ENCODE measurements at places on chromosomes 2 and 18. TPM values are rescaled to one million over a fixed set of nuclear protein-coding genes. Genes with fewer than 3 reads are reported as not detected.

NR4A2 gene
- 13.2 TPM for total RNA-seq

GRCh38 chr2:43759195-43759594 is 14.6 kb upstream of the DYNC2LI1 start:
- no peak overlapping the region for H3K4me3 ChIP-seq
- H3K36me3 ChIP-seq: no peaks in the 10 kb centered on the region
- DNase-seq: no peak
- no peaks in the 10 kb centered on the region for H3K4me1 ChIP-seq
- no peak overlapping the region for H3K27ac ChIP-seq

RAB6C gene
- total RNA-seq: not detected

DNA sequence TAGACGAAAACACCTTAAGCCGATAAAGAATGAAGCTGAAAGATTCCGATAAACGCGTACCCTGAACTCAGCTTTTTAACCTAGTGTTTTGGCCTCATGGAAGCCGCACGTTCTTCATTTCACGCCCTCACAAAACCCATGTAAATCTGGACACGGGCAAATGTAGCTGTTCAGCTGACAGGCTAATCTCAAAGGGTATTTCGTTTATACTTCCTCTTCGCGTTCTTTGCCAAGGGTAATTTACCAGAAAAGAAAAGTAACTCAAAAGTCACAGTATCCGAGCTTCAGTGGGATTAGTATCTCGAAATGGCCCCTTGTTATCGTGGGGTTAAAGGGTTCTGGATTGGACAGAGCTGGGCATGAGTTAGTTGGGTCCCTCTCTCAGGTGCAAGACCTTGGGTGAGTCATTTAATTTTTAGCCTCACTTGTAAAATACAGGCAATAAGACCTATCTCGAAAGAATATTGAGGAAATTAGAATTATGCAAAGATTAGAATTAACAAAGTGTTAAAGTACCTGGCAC is 22.0 kb upstream of the STPG4 start:
- H3K27ac ChIP-seq: peak overlapping the region; percentile 99
- H3K4me1 ChIP-seq: peaks cover 42% of the 10 kb centered on the region
- H3K4me3 ChIP-seq: peak overlapping the region; percentile 95
- H3K36me3 ChIP-seq: peaks cover 23% of the 10 kb centered on the region

HOXD3 gene
- not detected for total RNA-seq

DNA sequence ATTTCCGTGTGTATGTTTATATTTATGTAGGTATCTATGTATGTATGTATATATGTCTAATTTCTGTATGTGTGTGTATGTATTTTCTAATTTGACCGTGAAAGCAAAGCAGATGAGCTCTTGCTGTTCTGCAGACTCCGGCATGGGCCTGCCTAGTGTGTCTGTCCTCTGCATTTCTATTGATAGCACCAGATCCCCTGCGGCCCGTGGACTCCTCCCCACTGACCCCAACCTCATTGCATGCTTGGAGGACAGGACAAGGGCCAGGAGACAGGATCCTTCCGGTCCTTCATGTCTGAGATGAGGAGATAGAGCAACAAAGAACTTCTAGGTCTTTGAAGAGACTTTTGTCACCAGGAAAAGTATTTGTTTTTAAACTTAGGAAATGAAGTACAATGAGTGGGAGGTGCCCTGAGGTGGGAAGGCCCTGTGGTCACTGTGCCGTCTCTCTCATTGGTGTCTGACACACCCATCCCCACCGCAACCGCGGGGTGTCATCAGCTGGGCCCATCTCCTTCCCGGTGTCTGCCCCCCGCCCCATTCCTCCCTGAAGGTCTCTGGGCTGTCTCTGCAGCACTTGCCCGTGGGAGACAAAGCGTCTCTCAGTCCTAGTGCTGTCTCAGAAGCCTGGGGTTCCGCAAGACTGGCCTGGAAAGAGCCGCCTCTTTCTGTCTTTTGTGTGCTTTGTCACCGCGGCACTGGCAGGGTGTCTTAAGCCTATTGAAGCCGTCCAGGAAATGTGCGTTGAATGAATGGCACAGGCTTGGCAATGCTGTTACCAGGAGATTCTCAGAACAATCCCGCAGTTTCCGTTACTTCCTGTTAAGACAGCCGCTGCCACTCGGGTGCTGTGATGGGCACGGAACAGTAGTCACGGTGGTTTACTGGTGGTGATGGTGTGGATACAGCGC is 216.4 kb downstream of the AGAP1 start:
- H3K4me1 ChIP-seq: no peaks in the 10 kb centered on the region
- H3K27ac ChIP-seq: no peak overlapping the region
- DNase-seq: no peak
- H3K36me3 ChIP-seq: no peaks in the 10 kb centered on the region
- no peak overlapping the region for H3K4me3 ChIP-seq
- no peaks in the 10 kb centered on the region for H3K27me3 ChIP-seq
